ENCODE measurements at places on chromosomes 12 and 14. TPM values are rescaled to one million over a fixed set of nuclear protein-coding genes. Genes with fewer than 3 reads are reported as not detected.

GRCh38 chr14:94391281-94391975 is 3.0 kb upstream of the SERPINA1 start:
- no peak for DNase-seq

GRCh38 chr12:90839346-90839745 is 115.6 kb downstream of the CCER1 start:
- no peak for DNase-seq

DNA sequence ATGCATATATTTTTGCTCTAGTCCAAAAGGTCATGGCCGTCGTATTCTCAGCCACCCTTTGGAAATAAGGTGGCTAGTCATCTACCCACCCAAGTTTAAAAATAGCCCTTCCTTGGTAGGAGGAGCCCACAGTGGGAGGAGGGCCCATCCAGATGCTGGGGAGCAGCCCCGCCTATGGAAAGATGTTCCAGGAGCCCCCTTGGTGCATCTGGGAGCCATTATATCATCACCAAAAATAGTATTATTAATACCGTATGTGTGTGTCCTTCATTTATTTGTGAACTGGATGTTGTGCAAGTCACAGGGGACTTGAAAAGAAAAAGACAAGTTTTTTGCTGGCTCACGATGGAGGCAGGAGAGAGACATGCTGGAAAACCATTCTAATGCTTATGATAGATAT is 34.0 kb downstream of the EMP1 start:
- DNase-seq, result no peak

DNA sequence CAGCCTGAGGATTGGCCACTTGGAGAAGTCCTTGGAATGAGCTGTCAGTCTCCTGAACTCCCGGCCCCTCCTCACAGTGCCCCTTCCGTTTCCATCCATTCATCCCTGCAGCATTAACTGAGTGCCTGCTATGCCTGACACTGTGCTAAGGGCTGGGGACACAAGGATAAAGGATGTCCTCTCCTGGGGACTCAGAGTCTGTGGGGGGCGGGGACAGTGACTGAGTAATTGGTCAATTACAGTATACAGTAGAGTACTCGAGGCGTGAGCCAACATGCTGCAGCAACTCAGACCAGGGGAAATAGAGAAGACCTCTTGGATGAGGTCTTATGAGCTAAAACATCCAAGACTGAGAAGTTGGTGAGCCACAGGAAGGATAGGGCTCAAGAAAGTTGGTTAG is 43.4 kb upstream of the PWP1 start:
- DNase-seq, result no peak

DNA sequence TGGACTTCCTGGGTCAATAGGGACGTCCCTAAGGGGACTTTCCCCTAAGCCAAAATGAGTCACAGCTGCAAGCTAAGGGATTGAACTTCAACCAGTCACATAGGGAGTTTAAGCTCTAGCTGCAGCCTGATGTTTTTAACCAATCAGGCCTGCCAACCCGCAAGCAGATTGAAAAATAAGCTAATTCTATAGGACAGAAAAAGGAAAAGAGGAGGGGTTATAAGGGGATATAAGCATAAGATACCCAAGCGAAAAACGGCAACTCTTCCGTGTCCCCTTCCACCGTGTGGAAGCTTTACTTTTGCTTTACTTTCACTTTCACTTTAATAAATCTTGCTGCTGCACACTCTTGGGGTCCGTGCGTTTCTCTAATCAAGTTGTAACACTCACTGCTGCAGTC is 24.4 kb downstream of the ATP23 start:
- DNase-seq, result no peak

DNA sequence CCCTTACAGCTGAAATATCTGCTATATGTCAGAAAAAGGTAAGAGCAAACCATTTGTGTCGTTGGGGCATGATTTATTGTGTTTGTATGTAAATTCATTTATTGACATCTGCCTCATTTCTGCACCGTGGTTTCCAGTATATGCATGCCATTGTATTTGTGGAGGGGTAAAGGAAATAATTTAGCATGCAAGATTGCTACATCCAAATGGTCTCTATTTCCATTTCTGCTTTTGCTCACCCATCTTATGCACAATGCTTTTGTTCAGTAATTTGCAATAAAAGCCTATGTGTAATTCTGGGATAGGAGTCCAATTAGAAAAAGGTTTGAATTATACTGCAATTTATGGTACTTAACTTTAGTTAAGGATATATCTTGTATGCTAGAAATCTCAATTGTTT is 101.8 kb downstream of the UNC79 start:
- DNase-seq, result no peak

DNA sequence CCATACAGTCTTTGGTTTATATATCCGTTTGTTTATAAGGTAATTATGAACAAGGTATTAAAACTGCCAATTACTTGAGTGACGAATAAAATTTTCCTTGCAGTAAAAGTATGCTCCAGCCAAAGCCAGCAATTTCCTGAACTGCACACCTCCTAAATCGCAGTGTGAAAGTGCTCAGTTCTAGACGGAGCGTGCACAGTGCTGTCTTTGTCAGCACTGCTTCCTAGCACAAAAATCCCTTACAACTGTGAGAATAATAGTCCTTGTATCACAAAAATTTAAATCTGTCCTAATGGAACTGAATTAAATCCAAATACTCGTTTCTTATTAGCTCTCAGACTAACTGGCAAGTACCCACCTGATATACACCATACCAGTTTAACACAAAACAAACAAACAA is 26.3 kb downstream of the LRIG3 start:
- DNase-seq, result no peak

DNA sequence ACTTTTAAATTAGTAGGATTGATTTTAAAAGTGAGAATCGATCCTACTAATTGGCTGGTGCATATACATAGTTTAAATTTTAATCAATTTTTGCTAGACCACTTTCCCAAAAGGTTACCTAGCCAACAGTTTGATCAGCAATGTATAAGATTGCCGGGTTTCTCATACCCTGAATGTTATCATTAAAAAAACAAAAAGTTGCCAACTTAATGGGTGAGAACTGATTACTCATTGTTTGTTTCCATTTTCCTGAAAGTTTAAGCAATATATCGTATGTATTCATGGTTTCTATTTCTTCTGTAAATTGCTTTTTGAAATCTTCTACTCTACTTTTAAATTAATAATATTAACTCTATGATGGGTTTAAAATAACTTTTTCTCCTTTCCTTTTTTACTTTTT is 4.4 kb upstream of the MYBPC1 start:
- DNase-seq, result no peak

DNA sequence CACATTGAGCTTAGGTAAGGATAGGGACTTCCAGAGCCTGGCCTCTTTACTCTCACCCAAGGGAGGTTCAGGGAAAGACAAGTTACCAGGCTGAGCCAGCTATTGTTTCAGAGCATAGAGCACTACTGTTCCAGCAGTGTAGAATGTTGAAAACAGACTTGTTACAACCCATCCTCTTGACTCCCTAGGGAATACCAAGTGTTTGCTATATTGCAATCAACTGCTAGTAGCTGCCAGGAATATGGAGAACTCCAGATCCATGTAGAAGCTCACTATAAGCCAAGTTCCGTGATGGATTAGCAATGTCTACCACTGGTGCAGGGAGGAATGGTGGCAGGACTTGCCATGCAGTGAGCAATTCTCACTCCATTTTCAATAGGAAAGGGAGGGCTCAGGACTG is 199.8 kb upstream of the RBM19 start:
- no peak for DNase-seq

- no peak for DNase-seq
These were observed 151.6 kb downstream of the ADGRD1 start for GRCh38 chr12:131105351-131105735.

- no peak for DNase-seq
These were observed 23.1 kb upstream of the FBXO21 start for GRCh38 chr12:117213295-117213808.

DNA sequence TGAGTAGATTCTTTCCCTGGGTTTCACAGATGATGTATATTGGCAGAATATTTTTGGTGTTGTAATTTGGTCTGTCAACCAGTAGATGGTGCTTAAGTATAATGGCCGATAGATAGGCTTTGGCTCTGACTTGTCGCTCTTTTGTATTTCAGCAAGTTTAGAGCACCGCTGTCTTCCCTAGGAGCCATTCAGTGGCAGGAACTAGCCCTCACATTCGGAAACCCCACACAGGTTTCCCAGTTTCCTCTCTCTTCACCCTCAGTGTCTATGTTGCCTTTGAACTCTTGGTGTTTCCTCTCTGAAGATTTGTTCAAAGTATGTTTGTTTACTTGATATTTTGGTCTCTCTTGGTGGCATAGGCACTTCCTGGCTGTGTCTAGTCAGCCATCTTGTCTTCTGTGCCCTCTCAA is 102.2 kb downstream of the GPHN start:
- no peak for DNase-seq

GRCh38 chr14:70416725-70417349 is at the start of gene SYNJ2BP:
Gene SYNJ2BP (minus strand): TSS chr14:70417090. CDS start chr14:70416963, 127 bp downstream.
- DNase-seq, result peak; percentile 39

GRCh38 chr12:82089369-82090121 is 268.6 kb downstream of the CCDC59 start:
- no peak for DNase-seq

GRCh38 chr12:42070036-42070435 is 74.6 kb downstream of the GXYLT1 start:
- no peak for DNase-seq

DNA sequence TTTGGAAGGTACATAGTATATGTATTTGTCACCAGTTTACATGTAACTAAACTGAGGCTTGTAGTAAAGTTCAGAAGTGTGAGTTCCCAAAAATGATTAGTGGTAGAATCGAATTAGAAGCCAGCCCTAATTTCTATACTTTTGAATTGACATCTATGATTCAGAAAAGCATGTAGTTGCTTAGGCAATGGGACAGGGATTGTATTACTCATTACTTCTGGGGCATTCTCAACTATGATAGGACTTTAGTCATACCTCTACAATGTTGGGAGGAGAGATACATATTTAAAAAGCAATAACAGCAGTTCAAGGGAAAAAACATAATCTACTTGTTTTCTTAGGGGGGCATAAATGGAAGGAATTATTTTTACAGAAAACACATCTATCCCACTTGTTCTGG is 277.9 kb upstream of the E2F7 start:
- no peak for DNase-seq

GRCh38 chr12:107679336-107679735 is 6.3 kb upstream of the PWP1 start:
- DNase-seq, result no peak

- no peak for DNase-seq
These were observed 81.8 kb downstream of the C14orf132 start for GRCh38 chr14:96120941-96121340.

DNA sequence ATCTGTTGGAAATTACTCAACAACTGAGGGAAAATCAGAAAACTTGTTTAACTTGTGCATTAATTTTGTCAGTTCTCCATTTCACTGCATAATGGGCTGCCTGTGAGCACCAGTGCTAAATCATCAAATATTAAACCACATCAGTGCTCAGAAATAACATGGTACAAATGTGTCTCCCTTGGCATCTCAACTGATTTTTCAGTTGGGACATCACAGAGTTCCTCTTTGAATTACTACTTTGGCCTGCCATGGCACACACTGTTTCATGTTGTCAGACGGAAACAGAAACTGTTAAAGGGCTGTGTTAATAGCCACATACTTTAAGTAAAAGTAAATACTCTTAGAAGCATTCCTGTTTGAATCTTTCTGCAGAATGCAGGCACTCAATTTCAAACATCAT is 42.1 kb upstream of the STRN3 start:
- DNase-seq, result no peak

- no peak for DNase-seq
These were observed 204.3 kb downstream of the TTC7B start for GRCh38 chr14:90611936-90612335.

DNA sequence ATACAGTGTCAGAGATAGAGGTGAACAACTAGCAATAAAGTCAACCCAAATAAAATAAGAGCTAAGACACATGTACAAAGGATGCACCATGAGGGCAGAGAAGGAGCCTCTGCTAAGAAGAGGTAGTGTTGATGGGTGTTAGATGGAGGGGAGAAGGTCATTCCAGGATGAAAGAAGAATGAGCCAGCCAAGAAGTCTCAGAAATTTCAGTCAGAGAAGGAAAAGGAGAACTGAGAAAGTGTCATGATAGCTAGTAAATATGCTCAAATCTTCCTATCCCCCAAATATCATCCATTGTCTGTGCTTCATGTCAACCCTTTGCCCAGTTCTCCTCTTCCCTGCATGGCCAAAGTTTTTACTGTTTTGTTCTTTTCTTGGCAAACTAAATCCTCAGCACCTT is 225.2 kb upstream of the BTG1 start:
- DNase-seq, result no peak

DNA sequence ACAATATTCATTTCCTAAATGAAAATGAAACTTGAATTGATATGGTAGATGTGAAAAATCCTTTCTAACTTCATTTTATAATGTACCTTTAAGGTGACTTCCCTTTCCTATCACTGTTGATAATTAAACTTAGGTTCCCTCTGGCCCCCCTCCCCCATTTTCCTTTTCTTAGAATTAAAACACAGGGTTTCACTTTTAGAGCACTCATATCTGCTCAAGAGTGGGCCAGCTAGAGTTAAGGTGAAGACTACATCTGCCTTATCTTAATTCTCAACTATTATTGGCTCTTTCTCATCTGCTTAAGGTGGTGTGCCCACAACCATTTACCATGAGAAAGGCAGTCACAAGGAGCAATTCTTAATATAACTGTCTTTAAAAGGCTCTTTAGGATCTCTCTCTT is 49.7 kb downstream of the LIN52 start:
- no peak for DNase-seq

- no peak for DNase-seq
These were observed 565.8 kb upstream of the ATP2B1 start for GRCh38 chr12:90274407-90274806.

DNA sequence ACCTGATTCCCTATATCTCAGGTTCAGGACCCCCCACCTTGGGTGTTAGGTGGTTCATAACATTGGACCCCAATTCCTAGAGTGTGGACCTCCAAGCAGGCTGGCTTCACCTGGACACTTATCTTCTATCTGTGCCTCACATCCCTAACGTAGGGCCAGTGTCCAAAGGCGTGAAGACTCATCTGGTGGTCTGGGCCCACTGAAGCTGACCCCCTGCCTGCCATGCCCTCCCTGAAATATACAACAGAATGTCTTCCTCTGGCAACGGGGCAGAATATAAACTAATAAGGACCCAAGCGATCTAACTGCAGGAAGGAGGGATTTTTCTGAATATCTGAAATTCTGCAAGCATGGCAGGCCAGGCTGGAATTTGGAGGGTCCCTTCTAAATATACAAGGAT is 5.6 kb downstream of the HOXC13 start:
- DNase-seq, result no peak

DNA sequence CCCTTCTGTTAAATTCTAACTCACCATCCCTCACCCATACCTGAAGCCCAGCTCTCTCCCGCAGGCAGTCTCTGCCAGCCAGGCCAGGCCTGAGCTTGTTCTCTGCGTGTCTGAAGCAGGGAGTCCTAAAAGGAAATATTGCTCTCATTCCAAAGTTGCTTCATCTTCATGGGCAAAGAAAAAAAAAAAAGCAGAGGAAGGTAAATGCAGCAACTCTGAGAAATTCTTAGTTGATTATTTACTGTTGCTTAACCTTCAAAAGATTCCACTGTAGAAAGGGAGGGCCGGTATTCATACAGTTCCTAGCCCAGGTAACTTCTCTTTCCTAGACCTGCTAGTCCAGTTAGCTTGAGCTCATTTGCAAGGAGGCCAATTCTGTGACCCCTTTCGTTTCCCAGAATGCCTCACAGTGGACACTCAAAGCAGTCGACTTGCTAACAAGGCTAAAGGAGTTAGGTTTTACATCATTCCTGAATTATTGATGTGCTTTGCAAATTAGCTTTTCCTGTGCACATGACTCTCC is 193.5 kb upstream of the EEA1 start:
- no peak for DNase-seq

The RHEBL1 gene
- total RNA-seq, result 2.1 TPM

The NRL gene
- 1.2 TPM for total RNA-seq

The ORAI1 gene
- total RNA-seq, result 15.1 TPM

The PARP11 gene
- 18.5 TPM for total RNA-seq

The PTHLH gene
- total RNA-seq, result 0.56 TPM

The LRRC43 gene
- total RNA-seq, result 1.1 TPM

The FAIM2 gene
- total RNA-seq, result 0.73 TPM

All from neural crest cell (in vitro differentiated cells).